NT2/D1 (cell line): ENCODE measurements at places on chromosomes 3 and 15.
A peak's percentile ranks its signal among the peaks of the same experiment; 100 is the strongest.

GRCh38 chr3:72185549-72186399, 400.8 kb upstream of the PROK2 start:
- no peak for DNase-seq

GRCh38 chr15:28107904-28108275, 8.8 kb upstream of the OCA2 start:
- DNase-seq, result no peak

DNA sequence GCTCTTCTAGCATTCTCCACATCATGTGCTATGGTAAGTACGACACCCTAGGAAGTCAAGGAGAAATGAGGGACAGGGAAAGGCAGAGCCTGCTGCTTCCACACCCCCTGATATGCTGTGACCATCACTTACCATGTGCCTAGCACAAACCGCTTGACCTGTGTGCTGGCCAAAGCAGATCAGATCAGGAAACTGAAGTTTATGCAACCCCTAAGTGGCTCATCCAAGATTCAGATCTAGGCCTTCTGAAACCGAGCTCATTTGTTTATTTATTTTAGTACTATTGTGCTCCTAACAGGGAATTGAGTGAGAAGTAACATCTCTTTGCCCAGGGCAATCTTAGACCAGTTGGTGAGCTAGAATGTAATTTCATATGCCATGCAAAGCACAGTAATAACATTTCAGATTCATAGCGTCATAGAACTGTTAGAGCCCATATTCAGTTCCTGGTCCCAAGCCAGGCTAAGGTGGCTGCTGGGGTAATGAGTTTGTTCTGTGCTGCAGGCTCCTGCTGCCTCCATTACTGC, at the start of gene RTP2:
TSS of gene RTP2 (minus strand) at position 51 of the 527 bp plus-strand sequence. CDS start 429 bp downstream, outside the sequence.
- DNase-seq, result no peak

DNA sequence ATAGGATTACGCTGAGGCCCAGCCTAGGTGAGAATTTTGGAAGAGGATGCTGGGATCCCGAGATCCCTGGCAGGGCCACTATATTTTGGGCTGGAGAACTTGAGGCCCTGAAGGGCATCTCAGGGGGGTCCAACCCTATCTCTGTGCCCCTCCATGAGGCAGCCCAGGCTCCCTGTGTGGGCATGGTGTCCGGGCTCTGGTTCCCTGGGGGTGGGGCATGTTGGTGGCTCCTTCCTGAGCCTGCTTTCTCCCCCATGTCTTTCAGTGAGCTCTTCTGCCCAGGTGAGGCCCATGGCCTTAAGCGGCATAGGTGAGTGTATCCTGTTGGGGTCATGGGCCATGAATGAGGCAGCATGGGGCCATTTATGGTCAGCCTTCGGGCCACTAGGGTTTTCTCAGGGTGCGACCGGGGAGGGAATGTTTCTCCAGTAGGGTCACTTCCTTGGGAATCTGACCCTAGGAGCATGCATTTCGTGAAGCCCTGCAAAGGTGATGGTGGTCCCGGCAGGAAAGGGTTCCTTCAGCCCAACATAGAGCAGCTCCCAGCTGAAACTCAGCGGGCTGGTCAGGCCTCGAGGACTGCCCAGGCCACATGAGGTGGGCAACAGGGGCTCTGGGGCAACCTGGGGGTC, 191.3 kb downstream of the UBE3A start:
- no peak for DNase-seq

DNA sequence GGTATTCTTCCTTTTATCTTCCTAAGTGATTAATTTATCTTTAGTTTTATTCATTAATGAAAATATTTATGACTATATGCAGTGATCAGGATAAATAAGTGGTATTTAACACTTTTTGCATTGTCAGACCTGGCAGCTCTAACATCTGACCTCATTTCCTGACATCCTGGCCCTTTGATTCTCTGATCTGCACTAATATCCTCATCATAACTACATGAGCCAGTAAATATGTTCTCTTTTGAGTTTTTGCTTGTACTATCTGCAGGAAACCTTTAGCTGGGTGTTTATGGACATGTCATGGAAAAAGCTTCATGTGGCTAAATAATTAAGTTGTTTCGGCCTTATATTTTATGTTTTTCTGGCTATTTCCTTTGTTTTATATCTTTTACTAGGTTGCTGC, 10.5 kb downstream of the NKTR start:
- DNase-seq, result no peak

- DNase-seq, result no peak
Observed at GRCh38 chr3:172868582-172869200, 118.2 kb downstream of the ECT2 start.

DNA sequence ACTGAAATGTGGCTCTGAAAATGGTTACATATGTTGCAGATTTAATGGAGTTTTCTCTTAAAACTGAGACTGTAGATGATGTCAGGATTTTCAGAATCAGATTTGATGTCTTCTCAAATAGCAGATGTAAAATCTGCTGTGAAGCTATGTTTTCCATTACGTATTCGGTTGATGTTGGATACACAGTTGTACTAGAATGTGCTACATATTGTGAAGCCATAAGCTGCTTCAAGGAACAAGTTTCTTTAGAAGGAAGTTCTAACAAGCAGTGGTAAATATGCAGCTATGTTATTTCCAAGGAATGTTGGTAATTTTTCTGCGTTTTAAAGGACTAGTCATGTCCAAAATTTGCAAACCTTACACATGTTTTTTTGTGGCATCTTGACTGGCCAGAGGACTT, 197.7 kb downstream of the RBMS3 start:
- no peak for DNase-seq

- DNase-seq, result peak; percentile 39
Observed at GRCh38 chr15:70566047-70566835, 197.1 kb downstream of the UACA start.

GRCh38 chr15:39205506-39206371, 375.1 kb upstream of the THBS1 start:
- no peak for DNase-seq

DNA sequence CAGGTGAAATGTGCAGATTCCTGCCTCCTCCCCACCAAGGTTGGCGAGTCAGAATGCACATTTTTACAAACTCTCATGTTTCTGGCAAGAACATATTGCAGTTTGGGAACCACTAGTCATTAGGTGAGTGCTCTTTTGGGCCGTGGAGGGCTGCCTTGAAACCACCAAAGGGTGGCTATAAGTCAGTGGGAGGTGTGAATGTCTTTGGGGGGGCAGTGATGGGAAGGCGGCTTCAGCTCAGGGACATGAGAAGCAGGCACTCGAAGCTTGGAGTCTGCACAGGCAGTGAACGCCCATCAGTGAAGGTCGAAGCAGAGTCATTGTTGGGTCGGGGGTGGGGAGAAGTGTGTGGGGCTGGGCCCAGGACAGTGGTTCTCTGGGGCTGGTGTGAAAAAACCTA, 1.1 kb downstream of the NOX5 start:
- DNase-seq, result no peak

DNA sequence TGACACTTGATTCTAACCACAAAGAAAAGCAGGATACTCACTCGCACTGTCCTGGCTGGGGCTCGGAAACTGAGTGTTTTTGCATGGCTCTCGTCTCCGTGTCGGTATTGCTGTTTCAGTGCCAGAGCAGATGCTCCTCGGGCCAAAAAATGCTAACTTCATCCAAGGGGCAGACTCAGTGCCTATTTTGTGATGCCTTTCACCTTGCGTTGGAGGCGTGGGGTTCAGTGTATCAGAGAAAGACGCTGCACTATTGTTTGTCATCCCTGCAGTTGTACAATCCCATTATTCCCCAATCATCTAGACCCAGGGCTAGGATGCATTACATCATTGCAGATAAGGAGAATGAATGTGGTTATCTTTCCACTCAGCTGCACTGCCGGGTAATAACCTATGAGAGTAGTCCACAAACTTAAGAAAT, 1.4 kb downstream of the CACNA2D3 start:
- DNase-seq, result no peak

DNA sequence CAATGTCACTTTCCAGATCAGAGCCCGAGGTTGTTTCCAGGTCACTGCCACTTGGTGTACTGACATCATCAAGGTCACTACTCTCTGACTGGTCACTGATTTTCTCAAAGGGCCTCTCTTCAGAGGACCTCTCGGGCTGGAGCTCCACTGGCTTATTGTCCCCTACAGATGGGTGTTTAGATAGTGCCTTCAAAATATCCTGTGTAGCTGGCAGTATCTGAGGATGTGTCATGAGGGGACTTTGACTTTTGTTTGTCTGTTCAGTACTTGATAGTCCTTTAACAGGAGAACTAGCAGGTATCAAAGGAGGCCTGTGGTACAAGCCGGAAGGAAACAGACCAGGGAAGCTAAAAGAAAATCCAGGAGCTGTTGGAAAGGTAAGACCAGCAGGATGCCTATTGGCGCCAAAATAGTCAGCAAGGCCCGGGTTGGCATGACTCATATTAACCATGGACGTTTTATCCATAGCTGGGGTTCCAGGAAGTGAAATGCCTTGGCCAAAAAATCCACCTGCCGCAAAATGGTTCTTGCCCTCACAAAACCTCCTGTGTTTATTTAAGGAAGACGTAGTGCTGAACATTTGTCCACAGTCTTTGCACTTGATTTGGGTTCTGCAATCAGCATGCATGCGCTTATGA, 547.3 kb downstream of the MECOM start:
- no peak for DNase-seq

DNA sequence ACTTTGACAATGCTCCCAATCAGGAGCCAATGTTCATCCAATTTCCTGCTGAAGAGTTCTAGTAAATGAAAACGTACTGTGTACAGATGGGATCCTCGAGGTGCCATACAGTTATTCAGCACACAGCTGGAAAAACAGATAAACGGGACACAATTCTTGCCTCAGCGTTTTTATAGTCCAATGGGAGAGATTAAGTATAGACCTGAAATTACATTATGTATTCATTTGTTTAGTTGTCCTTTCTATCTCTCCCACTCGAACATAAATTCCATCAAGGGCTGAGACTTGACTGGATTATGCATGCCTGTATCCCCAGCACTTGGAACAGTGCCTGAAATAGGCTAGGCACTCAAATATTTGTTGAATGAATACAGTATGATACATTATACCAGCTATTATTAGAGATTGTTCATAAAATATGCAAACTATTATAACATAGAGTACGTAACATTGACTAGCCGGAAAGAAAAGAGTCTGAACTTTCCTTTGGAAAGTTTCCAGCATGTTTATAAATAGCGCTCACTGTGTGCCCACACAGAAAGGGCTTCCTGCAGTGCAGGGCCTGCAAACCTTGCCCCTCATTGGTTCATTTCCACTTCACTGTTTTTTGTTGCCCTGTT, 27.4 kb upstream of the SNTN start:
- no peak for DNase-seq

- DNase-seq, result no peak
Observed at GRCh38 chr3:123278446-123278845, 76.7 kb downstream of the SEC22A start.

DNA sequence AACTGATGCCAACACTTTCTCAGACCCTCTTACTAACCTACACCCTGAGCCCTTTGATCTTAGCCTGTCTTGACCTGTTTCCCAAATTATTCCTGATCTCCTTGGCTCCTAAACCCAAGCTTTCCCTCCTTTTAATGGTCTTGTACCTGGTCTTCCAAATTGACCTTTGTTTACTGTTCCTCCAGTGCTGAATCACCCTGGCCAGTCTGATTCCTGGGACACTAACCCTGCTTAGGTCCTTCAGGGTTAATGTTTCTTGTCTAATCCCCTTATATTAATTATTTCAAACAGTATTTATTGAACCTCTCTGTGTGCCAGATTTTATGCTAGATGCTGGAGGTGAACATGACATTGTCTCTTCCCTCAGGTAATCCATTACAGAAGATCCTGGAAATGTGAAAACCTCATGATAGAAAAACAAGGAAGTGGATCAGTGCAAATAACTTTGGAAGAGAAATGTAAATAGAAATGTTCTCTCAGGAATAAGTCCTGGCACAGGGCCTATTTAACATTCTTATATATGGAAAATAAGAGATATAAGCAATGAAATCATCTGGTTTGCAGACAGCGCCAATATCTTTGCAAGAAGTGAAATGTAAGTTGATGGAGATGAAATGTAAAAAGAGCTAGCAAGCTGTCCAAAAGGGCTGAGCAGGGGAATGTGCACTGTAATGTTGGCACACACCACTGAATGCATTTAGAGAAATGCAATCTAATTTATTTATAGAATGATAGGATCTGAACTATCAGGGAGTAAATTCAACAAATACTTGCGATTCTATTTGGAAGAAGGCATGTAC, 20.7 kb downstream of the HGD start:
- DNase-seq, result no peak

- no peak for DNase-seq
Observed at GRCh38 chr3:169562988-169563774, 100.3 kb downstream of the MECOM start.

DNA sequence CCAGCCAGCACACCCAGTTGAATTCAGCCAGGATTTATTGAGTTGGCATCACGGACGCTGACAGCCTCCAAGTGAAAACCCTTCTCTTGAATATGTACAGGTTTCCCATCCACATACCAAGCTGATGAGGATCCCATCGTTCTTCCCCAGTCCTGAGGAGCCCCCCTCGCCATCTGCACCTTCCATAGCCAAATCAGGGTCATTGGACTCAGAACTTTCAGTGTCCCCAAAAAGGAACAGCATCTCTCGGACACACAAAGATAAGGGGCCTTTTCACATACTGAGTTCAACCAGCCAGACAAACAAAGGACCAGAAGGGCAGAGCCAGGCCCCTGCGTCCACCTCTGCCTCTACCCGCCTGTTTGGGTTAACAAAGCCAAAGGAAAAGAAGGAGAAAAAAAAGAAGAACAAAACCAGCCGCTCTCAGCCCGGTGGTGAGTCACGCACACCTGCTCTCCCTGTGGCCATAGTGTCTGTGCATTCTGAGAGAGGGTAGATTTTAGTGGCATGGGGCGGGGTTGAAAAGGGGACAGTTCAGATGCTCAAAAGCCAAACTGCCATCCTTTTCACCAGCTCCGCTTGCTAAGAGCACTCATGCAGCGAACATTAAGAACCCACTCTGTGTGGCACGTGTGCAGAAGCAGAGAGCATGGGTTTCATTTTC, 51.2 kb downstream of the KLHL25 start:
- no peak for DNase-seq

- no peak for DNase-seq
Observed at GRCh38 chr3:149532489-149533180, 58.1 kb downstream of the TM4SF4 start.

DNA sequence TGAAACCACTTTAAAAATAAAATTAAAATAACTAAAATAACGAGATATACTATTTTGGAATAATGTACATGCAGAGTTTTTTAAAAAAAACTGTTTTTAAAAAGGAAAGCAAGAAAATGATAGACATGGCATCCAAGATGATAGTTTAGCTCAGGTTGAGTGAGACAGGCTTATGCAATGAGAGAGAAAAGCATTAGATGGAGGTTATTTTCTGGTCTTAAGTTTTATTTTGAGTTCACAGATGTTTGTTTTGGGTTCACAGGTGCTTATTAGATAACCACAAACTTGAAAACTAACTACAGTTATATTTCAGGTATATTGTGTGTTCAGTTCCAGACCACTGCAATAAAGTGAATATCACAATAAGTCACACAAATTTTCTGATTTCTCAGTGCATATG, 413.6 kb upstream of the TMCO5A start:
- DNase-seq, result no peak

DNA sequence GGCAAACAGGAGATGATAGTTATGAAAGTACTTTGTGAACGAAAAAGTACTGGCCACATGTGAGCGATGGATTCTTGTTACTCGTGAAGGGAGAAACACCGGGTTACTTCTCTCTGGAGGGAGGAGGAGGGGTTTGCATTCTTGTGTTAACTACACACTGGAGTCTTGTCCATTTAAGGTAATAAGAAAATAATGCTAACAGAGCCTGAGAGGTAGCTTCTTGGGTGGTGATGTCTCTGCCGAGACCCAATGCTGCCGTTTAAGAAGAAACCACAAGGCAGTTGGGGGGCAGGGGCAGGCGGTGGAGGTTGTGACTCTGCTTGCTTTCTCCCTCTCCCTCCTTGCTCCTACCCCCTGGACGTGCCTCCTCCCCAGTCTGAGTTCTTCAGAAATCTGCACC, 100.9 kb upstream of the ROPN1 start:
- DNase-seq, result peak; percentile 35
